ENCODE measurements at places on chromosomes 1 and 21.
A peak's percentile ranks its signal among the peaks of the same experiment; 100 is the strongest.

DNA sequence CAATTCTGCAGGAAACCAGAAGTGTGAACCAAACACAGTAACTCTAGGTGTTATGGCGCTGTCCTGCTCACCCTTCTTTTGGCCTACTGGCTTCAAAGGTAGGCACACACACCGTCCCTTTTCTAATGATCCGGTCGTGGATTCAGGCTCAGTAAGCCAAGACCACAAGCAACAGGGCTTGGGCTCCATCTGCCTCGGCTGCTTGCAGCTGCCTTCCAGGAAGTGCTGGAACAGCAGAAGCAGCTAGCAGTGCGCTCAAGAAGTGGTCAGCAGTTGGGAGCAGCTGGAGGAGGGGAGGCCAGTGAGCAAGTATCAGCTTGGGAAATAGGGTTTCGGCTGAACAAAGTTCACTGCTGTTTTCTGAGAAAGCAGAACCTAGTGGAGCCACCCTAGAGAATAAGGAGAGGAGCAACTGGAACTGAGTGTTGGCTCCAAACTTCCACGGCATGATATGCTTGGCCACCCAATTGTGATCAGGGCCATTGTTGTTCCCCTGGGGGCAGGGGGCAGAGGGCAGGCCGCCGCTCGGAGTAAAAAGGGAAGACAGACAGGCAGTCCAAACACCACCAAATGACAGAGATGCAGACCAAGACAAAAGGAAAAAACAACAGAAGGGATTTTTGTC is 173.4 kb downstream of the TOMM20 start:
- DNase-seq, result no peak

DNA sequence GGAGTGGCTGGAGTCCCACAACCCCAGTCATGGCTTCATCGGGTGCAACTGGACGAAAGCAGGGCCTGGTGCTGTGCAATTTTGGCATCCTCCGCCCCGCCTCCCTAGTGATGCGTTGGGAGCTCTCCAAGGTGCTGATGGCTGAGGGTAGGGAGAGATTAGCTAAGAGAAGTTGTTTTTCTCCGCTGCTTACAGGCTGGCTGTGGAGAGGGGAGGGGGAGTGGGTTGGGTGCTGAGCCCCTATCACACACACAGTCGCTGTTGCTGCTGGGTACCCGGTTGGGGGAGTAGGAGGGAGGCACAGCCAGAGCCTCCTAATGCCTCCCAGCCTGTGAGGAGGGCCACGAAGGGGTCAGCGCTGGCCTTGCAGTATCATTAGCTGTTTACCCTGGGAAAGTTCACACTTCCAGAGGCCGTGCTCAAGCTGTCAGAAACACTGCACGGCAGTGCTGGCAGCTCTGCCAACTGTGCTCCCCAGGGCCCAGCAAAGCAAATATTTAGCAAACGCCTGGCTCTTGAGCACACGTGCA is 110.0 kb downstream of the GRIK3 start:
- DNase-seq, result peak; percentile 22

DNA sequence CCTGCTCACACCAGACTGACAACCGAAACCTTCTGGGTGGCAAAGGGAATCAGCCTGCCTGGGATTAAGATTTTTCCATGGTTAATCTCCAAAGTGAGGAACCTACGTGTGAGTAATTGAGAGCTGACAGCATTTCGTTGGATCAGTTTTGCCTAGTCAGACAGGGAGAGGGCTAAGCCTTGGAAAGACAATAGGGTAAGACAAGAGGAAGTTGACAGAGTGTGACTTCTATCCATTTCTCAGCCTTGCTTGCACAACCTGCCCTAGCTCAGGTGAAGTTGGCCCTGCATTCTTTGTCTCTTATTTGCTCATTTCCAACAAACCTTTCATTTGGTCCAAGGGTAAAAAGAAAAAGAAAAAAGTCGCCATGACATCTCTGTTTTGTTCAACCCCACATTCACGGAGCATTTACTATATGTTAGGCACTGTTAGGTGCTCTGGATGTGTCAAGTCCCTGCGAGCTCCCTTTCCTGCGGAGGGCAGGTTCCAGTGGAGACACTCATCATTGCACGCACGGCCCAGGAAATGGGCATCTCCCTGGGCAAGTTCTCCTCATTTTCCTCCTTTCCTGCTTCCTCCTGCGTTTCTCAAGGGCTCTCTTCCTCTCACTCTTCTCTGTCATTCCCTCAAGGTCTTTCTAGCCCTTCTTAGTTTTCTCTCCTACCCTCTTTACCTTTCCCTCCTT is 23.3 kb downstream of the KIRREL1 start:
- DNase-seq, result no peak

DNA sequence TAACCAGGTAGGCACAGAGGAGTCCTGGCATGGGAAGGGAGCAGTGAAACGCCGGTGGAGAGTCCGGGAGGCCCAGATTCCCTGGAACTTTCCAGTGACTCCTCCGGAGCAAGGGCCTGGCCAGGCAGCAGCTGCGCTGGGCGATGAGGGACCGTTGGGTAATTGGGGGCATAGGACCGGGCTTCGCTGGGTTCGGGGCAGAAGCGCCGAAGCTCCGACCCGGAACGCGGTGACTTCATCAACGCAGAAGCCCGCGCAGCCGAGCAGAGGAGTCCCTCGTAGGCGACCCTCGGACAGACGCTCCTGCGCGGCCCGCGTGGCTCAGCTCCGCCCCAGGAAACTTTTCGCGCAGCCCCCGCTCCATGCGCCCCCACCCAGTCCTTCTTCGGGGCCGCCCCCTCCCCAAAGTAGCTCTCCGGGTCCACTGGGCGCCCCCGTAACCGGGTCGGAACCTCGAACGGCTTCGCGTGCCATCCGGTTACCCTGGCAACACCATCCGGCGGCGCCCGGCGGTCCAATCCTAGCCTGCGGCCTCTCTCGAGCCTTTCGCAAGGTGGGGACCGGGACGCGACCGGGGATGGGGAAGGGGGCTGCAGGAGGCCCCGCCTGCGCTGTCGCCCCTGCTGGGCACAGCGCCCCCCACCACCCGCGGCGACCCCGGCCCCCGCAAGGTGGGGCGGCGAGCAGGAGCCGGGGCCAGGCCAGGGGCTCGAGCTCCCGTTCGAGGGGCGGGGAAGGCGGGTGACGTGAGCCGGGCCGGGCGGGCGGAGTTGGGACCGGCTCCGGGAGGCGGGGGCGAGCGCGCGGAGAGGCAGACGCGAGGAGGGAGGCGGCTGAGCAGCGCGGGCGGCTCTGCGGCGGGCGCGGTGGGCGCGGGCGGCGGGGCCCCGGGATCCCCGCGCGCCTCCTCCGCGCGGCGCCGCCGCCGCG is at the start of gene AJAP1:
AJAP1 (plus strand) TSS at position 814 of the 930 bp plus-strand sequence. CDS start 817 bp downstream, outside the sequence.
- DNase-seq, result no peak

DNA sequence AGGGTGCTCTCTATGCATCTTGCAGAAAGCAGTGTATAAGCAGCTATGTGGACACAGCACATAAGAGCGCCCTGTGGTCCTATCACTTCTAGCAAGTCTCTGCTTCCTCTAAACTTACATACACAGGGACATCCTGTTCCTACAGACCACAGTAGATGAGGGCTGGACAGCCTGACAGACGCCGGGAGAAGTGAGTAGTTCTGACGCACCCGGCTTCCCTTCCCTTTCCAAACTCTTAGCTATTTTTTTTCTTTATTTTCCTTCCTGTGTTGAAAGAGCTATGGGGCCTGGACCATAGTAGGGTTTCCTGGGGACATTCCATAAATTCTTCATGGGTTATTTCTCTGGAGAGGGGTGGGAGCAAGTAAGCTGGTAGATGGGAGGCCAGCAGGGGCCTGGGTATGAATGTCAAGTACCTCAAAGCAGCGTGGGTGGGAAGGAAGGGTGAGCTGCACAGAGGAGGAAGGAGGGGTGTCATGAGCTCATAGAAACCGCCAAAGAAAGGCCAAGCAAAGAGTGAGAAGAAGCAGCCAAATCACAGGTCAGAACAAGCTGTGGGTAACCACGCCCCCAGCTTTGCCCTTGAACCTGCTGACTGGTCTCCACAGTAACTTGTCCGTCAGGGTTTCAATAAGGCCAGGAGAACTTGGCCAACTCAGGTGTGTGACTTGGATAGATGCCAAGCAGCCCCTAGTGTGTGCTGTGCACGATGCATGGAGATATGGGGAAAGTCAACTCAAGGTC is 36.6 kb downstream of the PLXNA2 start:
- DNase-seq, result no peak

DNA sequence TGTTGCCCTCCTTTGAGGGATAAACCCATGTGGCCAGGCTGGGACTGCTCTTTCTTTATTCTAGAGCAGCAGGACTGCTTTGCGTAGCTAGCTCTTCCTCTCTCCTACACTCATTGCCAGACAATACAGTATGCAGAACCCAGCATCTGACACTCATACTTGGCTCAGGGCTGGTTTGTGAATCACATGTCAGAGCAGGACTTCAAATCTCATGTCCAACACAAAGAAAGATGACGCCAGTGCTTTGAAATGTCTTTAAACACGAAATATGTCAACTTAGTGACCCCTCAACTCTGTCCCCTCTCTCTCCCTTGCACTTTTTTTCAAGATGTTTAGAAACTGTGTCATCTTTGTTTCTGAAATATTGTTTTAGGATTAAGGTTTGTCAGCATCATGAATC is 135.0 kb downstream of the TGFB2 start:
- DNase-seq, result no peak

DNA sequence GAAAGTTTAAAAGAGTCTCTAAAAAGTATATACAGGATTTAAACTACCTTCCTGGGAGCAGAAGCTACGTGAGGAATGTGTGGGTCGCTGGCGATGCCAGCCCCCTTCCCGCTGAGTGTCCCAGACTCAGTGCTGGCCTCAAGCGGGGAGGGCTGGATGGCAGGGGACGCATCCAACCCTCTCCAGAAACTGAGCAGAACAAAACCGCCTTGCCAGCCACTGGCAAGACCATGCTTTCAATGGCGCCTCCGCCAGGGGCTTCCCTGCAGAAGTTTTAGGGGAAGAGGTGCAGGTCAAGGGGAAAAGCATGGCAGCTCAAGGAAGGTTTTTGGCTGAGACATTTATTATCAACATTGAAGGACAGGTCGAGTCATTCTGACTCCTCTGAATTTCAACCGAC is 26.1 kb downstream of the NADK start:
- no peak for DNase-seq

DNA sequence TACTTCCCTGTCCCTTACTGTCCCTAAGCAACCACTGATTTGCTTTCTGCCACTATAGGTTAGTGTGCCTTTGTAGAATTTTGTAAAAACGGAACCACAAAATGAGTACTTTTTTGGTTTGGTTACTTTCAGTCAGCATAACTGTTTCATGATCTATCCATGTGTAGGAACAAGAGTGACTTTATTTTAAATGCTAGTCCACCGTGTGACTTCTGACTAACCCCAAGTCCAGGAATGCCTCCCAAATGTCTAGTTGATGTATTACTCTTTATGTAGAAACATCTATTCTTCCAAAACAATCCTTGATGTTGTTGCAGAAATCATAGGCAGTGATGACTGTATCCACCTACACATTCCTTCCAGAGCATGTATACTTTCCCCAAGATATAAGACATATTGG is 21.3 kb downstream of the ATPAF1 start:
- no peak for DNase-seq

GRCh38 chr1:243587823-243588560 is 262.1 kb downstream of the AKT3 start:
- no peak for DNase-seq

- DNase-seq, result no peak
These were observed 11.2 kb upstream of the XPR1 start for GRCh38 chr1:180620581-180620980.

GRCh38 chr1:93565496-93566206 is 116.0 kb downstream of the BCAR3 start:
- no peak for DNase-seq

- no peak for DNase-seq
These were observed 25.0 kb downstream of the RASSF5 start for GRCh38 chr1:206532368-206532767.

DNA sequence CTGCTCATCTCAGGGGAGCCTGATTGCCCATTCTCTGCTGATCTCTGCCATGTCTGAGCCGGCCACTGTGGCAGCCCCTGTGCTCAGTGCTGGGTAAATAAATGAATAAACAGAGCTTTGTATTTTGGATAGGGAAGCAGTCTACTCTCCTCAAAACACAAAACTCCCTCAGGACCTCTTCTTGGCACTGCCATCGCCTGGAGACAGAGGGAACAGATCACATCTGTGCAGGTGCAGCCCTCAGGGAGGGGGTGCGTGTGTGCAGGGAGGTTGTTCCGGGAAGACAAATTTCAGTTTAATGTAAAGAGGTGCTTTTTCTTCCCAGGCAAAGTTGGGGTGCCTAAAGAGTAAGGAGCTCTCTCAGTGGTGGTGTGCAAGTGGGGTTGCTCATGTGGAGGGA is 7.7 kb upstream of the FAM167B start:
- no peak for DNase-seq
